ENCODE measurements at places on chromosomes 2 and 18. TPM values are rescaled to one million over a fixed set of nuclear protein-coding genes. Genes with fewer than 3 reads are reported as not detected.

The CYP27C1 gene
- not detected for polyA plus RNA-seq

The EGR4 gene
- 0.99 TPM for polyA plus RNA-seq

The TMEM178A gene
- polyA plus RNA-seq, result 21.4 TPM

The CNPPD1 gene
- polyA plus RNA-seq, result 4.6 TPM

The FOXD4L1 gene
- not detected for polyA plus RNA-seq

The GCKR gene
- not detected for polyA plus RNA-seq

The ANKRD36B gene
- polyA plus RNA-seq, result 16.6 TPM

The HOXD8 gene
- not detected for polyA plus RNA-seq

The CDH7 gene
- polyA plus RNA-seq, result 2.4 TPM

The GAL3ST2 gene
- not detected for polyA plus RNA-seq

The AQP12B gene
- not detected for polyA plus RNA-seq

The PLA2R1 gene
- 4.9 TPM for polyA plus RNA-seq

The REG3A gene
- polyA plus RNA-seq, result not detected

The ZNF519 gene
- 19.5 TPM for polyA plus RNA-seq

The RBBP8 gene
- 7.4 TPM for polyA plus RNA-seq

The SULT1C4 gene
- polyA plus RNA-seq, result 1.7 TPM

The DSG4 gene
- not detected for polyA plus RNA-seq
